ENCODE measurements at places on chromosomes 6 and 20.
A peak's percentile ranks its signal among the peaks of the same experiment; 100 is the strongest.

GRCh38 chr6:126797981-126798380 is 320.5 kb upstream of the RSPO3 start:
- no peak for DNase-seq

- no peak for DNase-seq
Observed at GRCh38 chr20:38199501-38200390, 34.7 kb upstream of the TGM2 start.

DNA sequence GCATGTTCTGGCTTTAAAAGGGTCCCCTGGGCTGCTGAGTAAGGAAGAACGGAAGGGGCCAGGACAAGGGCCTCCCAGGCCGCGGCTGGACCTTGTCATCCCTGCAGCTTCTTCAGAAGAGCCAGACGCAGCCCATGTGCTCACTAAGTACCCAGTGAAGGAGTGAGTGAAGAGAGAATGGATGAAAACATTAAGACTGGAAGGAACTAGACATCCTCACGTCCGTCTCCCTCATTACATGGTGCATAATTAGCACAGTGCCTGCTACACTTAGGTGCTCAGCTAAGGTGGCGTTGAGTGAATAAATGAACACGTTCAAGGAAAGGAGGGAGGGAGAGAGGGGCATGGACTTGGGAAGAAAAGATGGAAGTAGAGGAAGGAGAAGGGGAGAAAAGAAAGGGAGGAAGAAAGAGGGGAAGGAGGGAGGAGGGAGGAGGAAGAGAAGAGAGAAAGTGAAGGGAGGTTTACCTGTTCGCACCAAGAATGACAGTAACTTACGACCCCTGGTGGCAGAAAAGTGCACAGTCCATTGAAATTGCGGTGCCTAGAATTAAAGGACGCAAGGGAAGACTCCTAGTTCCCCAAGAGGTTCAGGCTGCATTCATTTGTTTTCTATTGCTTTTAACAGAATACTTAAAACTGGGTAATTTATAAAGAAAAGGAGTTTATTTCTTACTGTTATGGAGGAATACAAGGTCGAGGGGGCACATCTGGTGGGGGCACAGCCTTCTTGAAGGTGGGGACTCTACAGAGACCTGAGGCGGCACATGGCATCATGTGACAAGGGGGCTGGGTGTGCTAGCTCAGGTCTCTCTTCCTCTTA is 8.0 kb downstream of the TP53RK start:
- DNase-seq = no peak

GRCh38 chr6:7246401-7247178 is 66.4 kb downstream of the SSR1 start:
- no peak for DNase-seq

DNA sequence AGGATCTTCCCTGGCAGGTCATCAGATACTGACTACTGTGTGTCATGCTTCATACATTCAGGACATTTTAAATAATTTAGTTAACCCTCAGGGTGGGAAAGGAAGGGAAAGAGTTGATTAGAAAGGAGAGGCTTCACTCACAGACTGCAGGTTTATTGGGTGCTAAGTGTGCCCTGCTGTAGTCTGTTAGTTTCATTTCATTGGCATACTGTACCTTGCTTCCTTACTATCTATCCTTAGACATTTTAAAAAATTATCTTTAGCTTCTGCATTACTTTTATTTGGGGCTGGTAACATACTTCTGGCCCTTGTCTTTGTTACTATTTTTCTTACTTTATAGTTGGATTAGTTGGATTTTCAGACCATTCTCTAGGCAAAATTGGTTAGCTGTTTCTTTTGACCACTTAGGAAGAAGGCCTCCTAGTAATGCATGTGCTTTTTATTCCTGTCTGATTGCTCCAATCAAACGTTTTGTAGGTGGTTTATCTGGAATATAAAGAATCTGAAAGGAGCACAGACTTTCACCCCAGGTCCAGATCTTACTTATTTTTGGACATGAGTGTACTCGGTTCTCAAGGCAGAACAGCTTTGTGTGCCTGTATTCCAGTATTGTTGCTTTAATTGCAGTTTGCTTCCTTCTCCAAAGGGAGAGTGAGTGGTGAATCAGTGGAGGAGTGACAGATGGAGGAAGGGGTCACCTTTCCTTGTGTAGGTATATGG is 82.7 kb upstream of the PRDM1 start:
- DNase-seq = no peak

- DNase-seq = no peak
Observed at GRCh38 chr6:52400313-52401041, 19.7 kb upstream of the EFHC1 start.

DNA sequence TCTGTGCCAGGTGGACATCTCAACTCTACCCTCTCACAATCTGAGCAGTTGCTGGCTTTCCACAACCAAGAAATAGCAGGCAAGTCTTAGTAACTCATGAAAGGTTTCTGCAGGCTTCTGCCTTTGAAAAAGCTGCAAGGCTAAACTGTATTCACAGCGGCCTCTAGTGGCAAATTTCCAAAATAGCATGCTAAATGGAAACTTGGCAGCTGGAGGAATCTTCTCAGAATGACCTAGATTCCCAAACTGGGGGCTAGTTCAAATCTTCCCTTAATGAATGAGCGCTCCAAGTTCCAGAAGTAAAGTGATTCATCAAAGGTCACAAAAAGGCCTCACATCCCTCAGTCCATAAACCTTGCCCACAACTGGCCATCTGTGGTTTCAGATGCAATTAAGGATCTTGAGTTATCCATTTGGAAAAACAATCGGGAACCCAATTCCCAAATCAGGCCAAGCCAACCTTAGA is 11.9 kb upstream of the CPNE5 start:
- DNase-seq = peak; percentile 36

DNA sequence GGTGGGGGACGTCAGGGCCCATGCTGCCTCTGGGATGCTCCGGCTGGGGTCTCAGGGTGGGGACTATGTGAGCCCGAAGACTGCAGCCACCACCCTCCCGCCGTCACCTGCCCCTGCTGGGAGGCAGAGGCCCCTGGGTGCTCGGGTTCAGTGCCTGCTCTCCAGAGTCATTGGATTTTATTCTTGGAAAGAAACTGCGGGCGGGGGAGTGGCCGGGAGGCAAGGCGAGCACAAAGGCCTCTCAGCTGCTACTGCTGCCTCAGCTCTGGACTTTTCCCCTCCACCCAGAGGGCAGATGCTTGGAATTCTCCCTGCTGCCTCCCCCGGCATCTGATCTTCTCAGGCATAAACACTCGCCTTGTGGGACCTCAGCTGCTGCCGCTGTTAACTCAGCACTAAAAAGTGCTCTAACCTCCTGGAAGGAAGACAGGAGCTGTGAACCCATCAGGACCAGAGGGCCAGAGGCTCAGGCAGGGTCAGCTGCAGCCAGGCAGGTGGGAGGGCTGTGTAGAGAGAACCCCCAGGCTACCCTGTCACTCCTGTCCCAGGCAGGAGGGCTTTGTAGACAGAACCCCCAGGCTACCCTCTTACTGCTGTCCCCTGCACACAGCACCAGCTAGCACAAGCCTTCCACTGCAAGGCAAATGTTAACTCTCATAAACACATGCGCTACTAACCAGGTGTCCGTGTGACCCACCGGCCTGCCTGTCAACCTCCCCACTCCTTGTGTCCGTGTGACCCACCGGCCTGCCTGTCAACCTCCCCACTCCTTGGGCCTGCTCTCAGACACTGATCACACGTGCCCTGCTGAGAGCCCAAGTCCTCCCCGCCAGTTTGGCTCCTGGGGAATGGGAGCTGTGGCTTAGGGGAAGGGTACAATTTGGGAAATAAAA is 9.4 kb upstream of the FRMD1 start:
- no peak for DNase-seq

DNA sequence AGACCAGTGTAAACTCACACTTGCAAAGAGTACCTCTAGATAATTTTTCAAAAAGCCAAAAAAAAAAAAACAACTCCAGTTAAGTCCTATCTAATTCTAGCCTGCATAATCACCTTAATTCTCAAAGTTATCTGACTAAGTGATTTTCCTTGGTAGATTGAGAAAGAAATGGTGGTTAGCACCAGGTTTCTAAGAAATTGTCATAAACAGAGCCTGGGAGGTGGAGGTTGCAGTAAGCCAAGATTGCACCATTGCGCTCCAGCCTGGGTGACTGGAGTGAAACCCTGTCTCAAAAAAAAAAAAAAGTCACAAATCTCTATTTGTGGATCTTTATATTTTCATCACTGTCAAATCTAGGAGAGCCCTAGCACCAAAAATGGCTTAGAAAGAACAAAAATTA is 8.9 kb downstream of the FBXO5 start:
- DNase-seq = no peak

DNA sequence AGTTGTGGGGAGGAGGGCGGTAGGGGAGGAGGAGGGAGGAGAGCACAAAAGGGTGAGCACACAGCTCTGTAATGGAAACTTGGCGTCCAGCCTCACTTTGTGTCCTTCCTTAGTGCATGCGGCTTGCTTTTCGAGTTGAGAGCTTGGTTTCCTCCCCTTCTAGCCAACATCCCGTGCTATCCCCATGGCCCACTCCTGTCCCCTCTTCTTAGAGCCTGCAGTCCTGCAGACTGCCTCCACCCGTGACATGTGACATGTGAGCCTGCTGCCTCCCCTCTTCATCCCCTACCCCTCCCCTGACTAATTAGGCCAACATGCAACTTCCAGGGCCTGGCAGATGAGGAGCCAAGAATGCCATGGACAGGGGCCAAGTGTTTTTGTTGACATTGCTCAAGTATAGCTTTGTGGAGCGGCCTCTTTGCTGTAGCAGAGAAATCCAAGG is 63.2 kb downstream of the SLC24A3 start:
- no peak for DNase-seq

DNA sequence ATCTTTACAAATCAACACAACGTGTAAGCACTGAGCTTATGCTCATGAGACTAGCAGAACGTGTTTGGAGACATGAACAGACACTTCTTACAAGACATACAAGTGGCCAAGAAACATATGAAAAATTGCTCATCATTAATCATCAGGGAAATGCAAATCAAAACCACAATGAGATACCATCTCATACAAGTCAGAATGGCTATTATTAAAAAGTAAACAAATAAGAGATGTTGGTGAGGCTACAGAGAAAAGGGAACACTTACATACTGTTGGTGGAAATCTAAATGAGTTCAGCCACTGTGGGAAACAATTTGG is 327.9 kb upstream of the SOX4 start:
- DNase-seq = no peak

DNA sequence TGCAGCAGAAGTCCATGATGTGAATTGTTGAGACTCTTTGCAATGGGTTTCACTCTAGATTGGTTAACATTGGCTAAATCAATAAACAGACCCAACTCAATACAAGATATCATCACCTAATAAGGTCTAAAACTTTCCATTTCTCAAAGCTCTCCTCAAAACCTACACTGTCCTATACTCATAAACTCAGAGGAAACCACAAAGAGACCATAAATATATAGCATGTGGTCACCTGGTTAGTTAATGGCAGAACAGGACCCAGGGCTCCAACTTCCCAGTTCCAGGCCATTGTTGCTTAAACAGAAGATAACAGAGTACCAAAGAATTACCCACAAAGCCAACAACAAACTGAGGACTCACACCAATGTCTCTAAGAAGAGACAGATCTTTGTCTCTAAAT is 12.0 kb downstream of the RTN4IP1 start:
- DNase-seq = no peak

- no peak for DNase-seq
Observed at GRCh38 chr20:61891476-61891875, 174.2 kb downstream of the TAF4 start.

GRCh38 chr20:55678126-55678525 is 327.2 kb downstream of the CBLN4 start:
- DNase-seq = no peak

- DNase-seq = no peak
Observed at GRCh38 chr6:149368065-149368464, 32.0 kb upstream of the SUMO4 start.

DNA sequence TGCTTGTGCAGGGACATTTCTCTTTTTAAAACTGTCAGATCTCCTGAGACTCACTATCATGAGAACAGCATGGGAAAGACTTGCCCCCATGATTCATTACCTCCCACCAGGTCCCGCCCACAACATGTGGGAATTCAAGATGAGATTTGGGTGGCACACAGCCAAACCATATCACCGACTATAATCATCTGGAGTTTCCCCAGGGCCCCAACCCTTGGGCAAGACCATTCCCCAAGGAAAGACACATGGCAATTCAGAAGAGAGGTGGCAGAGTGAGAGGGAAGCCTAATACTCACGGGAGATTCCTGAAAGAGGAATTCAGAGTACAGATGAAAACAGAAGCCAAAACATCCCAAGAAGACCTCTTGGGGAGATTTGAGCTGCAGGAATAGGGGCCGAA is 291.0 kb upstream of the PLCB4 start:
- DNase-seq = no peak

DNA sequence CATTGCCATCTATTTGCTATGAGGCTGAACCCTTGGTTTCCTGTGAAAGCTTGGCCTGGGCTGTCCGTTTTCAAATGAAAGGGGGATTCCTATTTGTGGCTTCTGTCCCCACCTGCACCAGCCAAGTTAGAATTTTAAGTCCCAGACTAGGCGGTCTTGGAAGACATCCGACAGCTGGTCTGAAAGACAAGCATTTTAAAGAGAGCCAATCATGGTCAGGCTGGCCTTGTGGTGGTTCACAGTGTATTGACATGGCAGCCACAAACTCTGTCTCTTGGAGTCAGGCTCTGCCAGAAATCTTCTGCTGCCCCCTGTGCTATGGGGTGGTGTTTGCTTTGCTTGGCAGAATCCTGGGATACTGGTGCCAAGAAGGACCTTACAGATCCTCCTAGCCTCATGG is 319.2 kb upstream of the MOCS1 start:
- no peak for DNase-seq

DNA sequence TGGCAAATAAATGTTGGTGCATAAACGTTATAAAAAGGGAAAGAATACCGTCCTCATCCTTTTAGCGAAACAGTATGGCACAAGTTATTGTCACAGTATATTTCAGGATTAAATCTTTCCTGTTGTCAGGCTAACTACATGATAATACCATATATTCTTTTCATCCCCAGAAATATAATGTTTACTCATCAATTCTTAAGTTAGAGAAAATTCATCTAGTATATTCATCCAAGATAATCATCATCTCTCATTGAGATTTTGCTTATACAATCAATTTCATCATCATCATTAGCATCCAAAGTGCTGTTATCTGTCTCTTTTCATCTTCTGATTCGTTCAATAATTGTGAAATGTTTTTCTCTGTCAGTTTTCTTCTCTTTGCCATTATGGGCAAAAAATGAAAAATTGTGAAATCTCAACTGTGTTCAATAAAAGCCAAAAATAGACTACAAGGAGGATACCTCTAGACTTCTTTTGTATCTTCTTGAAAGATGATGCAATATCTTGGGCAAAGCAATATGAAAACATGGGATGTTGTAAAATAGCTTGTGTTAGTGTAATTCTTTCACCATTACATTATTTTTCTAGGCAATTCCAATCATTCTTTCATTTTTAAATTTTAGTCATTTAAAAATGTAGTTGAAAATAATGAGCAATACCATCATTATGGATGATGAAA is 2.6 kb downstream of the SPACA1 start:
- no peak for DNase-seq

GRCh38 chr6:167122041-167122826 is 662 bp upstream of the CCR6 start:
- no peak for DNase-seq

Data from SJSA1 (cell line).